NCI-H82 (cell line): ENCODE measurements at places on chromosomes 5 and 9.

DNA sequence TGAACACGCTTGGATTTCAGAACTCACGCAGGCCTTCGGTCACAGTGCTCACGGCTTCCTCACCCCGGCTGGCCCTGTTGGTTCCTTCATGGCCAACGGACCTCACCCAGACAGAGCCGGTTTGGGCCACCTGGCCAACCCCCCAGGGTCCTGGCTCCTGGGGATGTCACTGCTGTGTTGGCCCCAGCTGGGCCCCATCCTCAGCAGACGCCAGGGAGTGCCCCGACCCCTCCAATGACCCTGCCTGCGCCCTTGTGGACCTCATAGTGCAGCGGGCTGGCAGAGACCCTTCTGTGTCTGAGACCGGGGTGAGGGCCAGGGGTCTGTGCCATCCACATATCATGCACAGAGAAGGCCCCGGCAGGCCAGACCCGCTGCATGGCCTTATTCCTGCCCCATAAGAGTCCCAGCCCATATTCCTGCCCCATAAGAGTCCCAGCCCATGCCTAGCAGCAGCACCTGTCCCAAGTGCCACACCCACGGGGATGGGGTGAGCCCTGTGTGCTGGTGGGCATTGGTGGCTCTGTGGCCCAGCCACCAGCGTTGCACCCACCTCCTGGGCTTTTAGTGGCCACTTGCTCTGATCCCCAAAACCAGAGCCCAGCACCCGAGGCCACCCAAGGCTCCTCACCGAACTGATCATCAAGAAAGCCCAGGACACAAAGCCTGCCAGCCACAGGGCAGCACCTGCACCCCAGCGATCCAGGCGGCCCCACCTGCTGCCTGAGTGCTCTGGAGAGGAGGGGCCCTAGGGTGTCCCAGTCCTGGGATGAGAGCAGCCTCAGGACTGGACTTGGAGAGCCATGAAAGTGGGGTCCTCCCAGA is 1.3 kb upstream of the LPCAT1 start:
- DNase-seq = no peak

DNA sequence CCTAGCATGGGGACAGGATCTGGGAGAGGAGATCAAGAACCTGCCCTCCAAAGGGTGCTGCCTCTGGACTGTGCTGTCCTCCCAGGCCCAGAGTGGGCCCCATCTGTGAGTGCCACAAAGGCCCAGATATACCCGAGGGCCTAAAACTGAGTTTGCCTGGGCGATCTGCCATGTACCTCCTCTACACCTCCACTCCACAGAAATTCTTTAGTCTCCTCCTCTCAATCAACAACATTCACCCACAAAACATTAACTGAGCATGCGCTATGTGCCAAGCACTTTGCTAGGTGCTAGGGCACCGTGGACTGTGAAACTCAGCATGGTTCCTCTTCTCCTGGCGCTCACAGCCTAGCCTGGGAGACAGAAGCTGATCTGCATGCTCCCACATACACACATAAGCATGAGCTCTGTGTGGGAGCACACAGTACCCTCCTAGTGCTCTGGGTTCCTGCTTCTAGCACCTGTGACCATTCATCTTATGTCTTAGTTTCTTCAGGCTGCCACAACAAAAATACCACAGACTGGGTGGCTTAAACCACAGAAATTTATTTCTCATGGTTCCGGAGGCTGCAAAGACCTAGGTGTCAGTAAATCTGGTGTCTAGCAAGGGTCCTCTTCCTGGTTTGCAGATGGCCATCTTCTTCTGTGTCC is 82.0 kb upstream of the FSTL4 start:
- no peak for DNase-seq

- no peak for DNase-seq
Measured at GRCh38 chr5:39633057-39633456, 208.3 kb upstream of the DAB2 start.

GRCh38 chr9:90842996-90843395 is 41.4 kb downstream of the SYK start:
- DNase-seq = no peak
